GM10248 (cell line): ENCODE measurements at places on chromosomes 11 and 22.

DNA sequence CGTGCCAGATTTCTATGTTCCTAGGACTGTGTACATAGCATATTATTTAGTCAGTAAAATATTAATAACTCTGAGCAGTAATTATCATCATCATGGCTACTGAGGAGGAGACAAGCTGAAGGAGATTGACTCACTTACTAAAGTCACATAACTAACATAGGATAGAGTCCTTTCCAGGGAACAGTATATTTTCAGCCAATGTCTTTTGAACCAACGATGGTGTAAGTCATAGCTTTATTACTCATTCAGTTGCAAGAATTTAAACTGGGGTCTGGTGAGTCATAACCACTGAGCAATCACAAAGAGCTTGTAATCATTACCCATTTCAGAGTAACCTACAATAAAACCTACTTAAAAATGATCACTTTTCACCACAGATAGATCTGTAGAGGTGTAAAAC, 1564.8 kb upstream of the TENM4 start:
- DNase-seq, result no peak

DNA sequence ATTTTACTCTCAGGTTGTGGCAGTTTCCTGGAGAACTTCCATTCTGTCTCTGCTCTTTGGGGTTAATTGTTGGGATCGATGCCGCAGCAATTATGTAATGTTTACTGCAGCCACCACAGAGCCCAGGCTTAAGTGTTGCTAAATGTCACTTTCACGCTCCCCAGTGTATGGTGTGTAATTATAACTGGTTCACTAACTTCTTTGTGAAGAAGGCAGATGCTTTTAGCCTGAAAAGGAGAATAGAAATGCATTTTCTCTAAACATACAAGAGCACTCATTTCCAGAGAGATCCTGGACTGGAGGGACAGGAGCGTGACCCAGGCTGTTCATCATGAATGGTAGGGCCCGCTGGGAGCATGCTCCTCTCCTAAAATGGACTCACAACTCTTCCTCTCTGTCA, 132.2 kb upstream of the PLET1 start:
- DNase-seq, result no peak

DNA sequence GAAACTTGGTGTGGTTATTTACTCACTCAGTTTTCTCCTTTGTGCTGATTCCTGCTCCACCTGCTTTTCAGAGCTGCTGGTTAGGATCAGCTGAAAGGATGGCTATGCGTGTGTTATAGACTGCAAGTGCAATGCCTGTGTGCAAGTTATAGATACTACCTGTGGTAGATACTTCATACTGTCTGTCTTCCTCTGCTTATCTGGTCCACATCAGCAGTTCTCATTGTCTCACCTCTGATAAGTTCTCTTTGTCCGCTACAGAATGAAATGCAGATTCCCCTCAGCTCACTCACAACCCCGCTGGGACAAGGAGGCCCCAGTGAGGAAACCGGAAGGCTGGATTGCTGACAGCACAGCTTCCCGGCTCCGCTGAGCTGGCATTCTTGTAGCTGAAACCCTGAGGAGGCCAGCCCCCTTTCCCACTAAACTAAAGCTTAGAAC, 37.5 kb upstream of the LYVE1 start:
- DNase-seq, result no peak

DNA sequence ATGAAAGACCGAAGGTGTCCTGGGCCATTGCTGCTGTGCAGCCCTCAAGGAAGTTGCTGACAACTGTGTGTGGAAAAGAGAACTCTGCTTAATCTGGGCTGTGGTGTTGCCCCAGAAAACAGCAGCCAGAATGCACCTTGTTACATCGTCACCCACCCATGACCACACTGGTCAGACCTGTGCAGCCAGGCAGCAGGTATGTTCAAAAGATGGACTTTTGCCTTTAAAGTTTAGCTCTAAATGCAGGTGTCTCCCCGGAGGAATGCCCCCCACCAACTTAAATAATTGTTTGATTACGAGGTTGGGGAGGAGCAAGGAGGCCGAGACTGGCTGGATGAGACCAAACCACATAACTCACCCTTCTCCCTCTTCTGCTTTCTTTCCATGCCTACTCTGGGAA, 15.3 kb upstream of the POLA2 start:
- no peak for DNase-seq

- no peak for DNase-seq
These were observed 10.9 kb downstream of the PIH1D2 start for GRCh38 chr11:112062923-112063322.

DNA sequence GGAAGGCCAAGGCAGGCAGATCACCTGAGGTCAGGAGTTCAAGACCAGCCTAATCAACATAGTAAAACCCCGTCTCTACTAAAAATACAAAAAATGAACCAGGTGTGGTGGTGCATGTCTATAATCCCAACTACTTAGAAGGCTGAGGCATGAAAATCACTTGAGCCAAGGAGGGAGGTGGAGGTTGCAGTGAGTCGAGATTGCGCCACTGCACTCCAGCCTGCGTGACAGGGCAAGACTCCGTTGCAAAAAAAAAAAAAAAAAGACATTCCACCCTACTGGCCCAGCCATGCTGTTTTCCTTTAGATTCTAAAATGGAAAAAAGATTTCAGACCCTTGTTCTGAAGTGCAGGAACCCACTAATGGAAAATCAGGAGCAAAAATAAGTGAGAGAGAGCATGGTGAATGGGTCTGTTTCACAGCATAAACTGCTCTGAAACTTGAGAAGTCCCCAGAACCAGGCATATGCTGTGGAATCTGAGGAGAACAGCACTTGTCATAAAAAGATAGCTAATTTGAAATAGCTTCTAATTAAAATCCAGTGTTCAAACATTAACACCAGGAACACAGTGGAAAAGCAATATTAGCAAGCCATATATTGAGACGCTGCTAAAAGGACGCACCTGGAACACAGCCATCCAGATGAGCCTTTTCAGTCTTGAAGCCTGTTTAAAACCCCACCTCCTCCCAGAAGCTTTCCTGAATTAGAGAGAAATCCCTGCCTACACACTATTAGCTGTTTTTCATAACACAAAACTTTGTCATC, 66.3 kb upstream of the CHRM4 start:
- DNase-seq, result no peak

GRCh38 chr11:72015511-72016061, 16.9 kb downstream of the IL18BP start:
- no peak for DNase-seq

DNA sequence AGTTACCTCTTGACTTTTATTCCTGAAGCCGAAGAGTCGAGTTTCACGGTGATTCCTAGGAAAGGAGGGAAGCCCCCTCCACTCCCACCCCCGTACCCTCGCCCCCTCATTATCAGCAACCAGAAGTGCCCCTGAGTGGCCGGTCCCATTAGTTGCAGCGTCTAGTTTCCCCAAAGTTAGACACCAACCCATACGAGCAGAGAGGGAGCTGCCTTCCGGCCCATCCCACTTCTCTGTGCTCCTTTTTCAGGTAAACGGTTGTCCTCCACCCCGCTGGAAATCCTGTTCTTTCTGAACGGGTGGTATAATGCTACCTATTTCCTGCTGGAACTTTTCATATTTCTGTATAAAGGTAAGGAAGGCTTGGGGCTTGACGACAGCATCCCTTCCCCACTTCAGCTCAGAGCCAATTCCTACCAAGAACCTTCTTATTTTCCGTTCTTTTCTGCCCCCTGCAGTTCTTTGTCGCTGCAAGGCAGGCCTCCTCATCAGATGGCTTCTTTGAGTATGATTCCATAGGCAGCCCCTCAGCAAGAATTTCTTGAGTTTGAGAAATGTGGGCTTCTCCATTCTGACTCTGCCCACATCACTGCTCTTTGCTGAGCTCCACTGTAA, 701 bp downstream of the TMEM216 start:
- peak; percentile 45 for DNase-seq

GRCh38 chr22:49627217-49628181, 200.2 kb downstream of the BRD1 start:
- no peak for DNase-seq

- no peak for DNase-seq
These were observed 40.1 kb upstream of the TIMP3 start for GRCh38 chr22:32761251-32761903.

GRCh38 chr11:12797996-12798395, 123.8 kb downstream of the TEAD1 start:
- no peak for DNase-seq

DNA sequence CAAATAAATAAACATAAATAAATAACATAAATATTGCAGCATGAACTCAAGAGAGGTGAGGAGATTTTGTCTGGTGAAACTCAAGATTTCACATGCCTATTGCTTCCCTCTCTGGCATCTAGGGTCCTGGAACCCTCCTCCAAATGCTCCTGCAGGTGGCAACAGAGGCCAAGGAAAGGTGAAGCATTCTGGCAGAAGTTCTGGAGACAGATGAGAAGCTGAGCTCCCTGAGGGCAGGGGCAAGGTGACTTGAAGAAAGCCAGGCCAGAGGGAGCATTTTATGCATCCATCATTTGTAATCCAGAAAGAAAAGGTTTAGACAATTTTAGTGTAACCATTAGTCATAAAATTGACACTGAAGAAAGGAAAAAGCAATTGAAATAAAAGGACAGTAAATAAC, 64.9 kb downstream of the ENDOD1 start:
- peak; percentile 66 for DNase-seq

GRCh38 chr11:32874132-32874531, 18.5 kb upstream of the QSER1 start:
- DNase-seq, result no peak

GRCh38 chr11:126214441-126214840, 2.9 kb downstream of the FAM118B start:
- no peak for DNase-seq

DNA sequence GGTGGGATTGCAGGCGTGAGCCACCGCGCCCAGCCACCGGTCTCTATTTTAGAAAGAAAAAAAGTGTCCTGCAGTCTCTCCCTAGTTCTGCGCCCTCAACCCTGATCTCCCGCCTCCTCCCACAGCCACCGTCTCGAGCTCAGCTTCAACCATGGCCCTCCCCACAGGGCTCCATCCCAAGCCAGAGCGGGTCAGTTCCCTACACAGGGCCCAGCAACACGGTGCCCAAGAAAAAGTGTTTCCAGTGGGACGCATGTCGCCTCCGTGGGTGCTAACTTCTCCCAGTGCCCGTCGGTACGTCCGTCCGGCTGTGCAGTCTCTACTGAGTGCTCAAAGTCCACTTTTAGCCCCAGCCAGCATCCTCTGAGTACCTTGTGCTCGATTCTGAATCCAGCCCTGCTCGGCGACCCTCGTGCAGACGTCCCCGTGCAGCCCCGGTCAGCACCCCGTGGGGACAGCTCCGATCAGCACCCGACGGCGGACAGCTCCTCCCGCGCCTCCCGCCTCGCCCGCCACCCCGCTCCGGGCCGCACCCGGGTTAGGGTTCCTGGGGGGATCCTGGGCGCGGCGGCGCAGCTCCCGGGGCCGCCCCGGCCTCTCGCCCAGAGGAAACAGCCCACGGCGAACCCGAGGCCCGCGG, 657 bp upstream of the MAPK8IP2 start:
- DNase-seq, result peak; percentile 85

DNA sequence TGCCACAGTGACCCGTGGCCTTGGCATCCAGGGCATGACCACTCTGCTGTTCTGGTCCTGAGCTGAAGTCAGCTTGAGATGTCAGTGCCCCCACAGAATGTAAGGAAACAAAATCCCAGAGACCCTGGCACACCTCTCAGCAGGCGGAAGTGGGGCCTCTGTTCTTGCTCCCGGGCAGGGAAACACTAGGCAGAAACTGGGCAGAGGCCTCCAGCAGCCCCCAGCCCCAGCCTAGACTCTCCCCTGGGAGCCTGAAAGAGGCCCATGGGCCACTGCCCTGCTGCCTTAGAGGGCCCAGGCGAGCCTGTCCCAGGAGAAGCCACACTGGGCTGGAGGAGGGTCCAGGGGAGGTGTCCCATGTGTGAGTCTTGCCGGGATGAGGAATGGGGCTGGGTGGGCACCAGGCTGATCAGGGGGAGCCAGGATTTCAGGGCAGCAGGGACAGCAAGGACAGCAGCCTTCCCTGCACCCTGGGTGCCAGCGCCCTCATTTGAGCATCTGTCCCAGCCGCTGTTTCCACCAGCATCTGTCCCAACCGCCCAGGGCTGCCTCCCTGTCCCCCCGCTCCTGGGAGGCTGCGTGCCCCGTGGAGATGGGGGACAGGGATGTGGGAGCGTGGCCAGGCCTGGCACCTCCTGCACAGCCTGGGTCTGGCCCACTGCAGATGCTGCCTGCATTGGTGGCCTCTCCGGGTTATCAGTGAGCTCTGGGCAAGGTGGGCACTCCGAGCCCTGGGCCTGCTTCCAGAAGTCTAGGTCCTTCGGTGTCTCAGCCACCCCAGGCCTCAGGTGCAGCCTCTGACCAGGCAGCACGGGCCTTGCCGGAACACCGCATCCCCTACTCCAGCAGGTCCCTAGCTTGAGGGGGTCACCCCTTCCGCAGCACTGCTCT, 1072.4 kb downstream of the BRD1 start:
- DNase-seq, result no peak

- no peak for DNase-seq
These were observed 375.1 kb downstream of the OPCML start for GRCh38 chr11:133156986-133157745.

GRCh38 chr11:1729692-1730011, 20.7 kb downstream of the IFITM10 start:
- no peak for DNase-seq

GRCh38 chr11:108117746-108118371, 3.5 kb upstream of the ACAT1 start:
- DNase-seq, result peak; percentile 32

DNA sequence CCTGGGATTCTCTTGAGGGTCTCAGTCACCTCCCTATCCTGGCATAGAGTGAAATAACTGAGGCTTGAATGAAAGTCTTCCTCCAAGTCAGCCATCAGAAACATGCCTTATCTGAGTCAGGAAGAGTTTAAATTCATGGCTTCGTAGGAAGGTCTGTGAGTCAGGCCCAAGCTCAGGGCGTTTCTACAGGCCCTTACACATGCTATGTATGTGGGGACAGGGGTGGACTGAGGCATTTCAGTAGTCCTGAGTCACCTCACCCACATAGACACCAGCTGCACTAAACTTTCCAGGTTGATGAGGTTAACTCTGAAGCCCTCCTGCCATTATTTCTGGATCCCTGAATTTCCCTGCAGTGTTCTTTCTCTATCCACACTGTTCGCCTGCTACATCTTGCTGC, 134.6 kb upstream of the RCN1 start:
- DNase-seq, result no peak

DNA sequence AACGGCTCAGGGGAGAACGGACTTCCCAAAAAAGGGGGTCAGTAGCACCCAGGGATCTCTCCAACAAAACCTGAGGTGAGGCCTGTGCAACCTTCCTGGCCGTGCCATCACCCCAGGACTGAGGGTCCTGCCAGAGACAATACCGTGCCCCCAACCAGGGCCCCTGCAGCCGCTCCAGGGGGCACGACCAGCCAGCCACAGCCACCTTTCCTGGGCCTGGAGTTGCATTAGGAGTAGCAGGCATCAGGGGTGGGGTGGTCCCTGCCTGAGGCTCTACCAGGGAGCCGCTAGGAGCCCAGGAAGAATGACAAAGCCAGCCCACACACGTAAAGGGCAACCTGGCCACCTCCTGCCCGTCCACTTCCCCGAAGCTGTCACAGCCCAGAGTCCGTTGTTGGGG, 137.8 kb downstream of the BRD1 start:
- DNase-seq, result no peak

GRCh38 chr22:49015459-49015858, 812.2 kb downstream of the BRD1 start:
- no peak for DNase-seq
